ENCODE measurements at places on chromosomes 13 and 19. TPM values are rescaled to one million over a fixed set of nuclear protein-coding genes. Genes with fewer than 3 reads are reported as not detected.

- DNase-seq, result no peak
Observed at GRCh38 chr19:3784607-3785450, 1.4 kb downstream of the MATK start.

The MAP4K1 gene
- 14.1 TPM for total RNA-seq

The TSSK6 gene
- 22.3 TPM for total RNA-seq

The MBD3L3 gene
- 1.5 TPM for total RNA-seq

GRCh38 chr19:29672933-29673336 is 7.7 kb downstream of the PLEKHF1 start:
- no peak for DNase-seq

DNA sequence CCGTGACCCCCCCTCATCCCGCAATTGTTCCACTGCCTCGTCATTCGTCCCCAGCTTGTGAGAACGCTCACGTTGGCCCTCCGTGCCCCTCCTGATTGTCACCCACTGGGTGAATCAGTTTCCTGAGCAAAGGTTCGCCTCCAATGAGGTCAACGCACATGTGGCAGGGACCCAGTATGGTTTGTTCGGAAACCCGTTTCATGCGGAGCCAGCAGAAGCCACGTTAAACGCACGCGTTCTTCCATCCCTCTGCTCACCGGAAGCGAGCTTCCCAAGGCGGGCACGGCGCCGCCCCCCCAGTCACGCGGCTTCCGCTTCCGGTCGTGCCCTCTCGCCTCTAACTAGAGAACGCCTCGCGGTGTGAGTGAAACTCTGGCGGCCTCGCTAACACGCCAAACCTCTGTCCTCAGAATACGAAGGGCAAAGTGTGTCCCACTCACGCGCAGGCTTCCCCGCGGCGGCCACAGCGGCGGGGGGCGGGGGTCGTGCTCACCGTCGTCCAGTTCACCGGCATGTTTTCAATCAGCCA is 18.0 kb upstream of the CFAP97D2 start:
- no peak for DNase-seq

The FARP1 gene
- 70.6 TPM for total RNA-seq

DNA sequence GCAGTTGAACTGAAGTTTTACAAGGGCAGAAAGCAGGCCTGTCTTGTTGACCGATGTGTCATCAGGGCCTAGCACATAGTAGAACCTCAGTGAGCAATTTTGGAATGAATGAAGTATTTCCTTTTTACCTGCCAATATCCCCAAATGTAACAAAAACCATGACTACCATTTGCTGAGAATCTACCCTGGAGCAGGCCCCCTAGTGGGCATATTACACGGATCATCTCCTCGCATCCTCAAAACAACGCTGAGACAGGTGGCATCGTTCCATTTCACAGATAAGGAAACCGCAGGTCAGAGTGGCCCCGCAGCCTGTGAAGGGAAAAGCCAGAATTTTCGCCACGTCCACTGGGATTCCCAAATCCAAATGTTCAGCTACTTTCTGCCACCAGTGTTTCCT is 77.9 kb downstream of the CACNA1A start:
- DNase-seq, result no peak

GRCh38 chr13:42260903-42261654 is 10.9 kb upstream of the AKAP11 start:
- no peak for DNase-seq

The LILRA2 gene
- 1.6 TPM for total RNA-seq

DNA sequence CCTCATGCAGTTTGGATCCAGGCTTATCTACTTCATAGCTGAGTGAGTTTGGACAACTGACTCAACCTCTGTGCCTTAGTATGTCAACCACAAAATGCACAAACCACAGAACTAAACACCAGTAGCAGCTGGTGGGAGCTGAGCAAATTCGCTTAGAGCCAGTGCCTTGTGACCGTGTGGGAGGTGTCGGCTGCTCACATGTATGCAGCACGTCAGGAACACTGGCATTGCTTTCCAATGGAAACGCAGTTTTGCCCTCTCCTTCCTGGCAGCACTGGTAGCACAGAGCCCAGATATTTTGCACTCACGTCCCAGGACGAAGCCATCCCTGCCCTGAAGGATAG is 8.3 kb upstream of the NTN5 start:
- no peak for DNase-seq

The KMT2B gene
- total RNA-seq, result 89.5 TPM

DNA sequence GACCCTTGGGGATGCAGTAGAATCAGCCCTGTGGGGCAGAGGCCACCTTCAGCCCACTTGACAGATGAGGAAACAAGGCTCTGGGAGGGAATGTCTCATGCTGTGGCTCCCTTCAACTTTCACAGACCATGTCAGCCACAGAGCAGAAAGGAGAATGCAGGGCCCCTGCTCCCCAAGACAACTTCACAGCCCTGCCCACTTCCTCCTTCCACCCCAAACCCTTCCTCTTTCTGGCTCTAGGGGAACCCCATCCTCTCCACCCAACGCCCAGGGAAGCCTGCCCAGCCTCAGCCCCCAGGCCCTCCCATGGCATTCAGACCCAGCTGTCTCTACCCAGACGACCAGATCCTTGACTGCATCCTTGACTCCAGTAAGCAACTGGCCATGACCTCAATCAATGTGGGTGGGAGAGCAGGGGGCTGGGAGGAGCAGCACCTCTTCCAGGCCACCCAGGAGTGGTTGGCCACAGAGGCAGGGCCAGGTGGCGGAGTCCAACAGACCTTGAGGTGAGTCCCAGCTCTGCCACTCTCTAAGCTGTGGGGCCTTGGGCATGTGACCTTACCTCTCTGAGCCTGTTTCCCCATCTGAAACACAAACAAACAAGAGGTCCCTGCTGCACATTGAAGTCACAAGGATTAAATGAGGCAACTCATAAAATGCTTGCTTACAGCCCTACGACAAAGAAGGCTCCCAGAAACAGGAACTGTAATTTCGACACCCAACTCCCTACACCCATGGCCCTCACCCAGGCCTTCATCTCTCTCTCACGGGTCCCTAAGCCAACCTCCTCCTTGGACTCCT is 15.8 kb downstream of the DEDD2 start:
- DNase-seq, result no peak

The CEACAM16 gene
- total RNA-seq, result not detected

GRCh38 chr19:39752390-39752789 is 14.6 kb upstream of the CLC start:
- DNase-seq, result no peak

DNA sequence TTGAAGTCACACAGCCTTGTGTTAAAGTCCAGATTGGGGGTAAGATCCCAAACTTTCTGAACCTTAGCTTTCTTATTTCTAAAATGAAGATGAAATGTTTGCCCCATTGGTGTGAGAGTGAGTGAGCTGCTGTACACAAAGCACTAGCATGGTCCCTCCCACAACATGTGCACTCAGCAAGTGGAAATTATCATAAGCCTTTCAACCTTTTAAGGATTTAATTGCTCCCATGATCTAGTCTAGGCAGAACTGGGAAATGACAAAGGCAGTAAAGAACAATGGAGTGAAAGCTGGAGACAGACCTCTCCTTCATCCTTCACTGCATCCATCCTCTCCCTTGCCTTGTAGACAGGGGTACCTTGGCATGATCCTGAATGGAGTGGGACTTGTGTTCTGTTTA is 76.0 kb upstream of the GPR12 start:
- no peak for DNase-seq

The SBSN gene
- total RNA-seq, result 4.9 TPM

The ZNF208 gene
- total RNA-seq, result 4.3 TPM

Measured in prostate gland (tissue), 2 donors.